Vagina (tissue), 2 donors: ENCODE measurements at places on chromosomes 3 and 15. TPM values are rescaled to one million over a fixed set of nuclear protein-coding genes. Genes with fewer than 3 reads are reported as not detected.

DNA sequence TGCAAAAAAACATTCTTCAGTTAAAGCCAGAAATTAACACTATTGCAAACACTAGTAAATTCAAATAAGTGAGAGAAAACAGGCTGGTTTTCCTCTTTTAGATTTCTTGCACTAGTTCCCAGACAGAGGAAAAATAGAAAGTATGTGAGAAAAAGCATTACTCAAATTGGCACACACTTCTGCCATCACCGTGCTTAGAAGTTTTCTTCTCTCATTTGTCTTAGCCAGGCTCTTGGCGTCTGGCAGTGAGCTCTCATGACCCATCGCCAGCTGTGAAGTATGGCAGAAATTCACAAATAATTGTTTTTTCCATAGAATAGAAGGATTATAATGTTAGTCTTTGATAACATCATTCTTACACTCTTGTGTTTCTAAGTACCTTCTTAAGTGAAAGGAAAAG lies 515.9 kb downstream of the GBE1 start:
- H3K36me3 ChIP-seq, result no peaks in the 10 kb centered on the region
- peaks cover 8% of the 10 kb centered on the region for H3K4me1 ChIP-seq
- no peaks in the 10 kb centered on the region for H3K27me3 ChIP-seq
- no peak for DNase-seq
- no peak overlapping the region for H3K27ac ChIP-seq

IL17RC gene
- total RNA-seq, result 66.3 TPM

DNA sequence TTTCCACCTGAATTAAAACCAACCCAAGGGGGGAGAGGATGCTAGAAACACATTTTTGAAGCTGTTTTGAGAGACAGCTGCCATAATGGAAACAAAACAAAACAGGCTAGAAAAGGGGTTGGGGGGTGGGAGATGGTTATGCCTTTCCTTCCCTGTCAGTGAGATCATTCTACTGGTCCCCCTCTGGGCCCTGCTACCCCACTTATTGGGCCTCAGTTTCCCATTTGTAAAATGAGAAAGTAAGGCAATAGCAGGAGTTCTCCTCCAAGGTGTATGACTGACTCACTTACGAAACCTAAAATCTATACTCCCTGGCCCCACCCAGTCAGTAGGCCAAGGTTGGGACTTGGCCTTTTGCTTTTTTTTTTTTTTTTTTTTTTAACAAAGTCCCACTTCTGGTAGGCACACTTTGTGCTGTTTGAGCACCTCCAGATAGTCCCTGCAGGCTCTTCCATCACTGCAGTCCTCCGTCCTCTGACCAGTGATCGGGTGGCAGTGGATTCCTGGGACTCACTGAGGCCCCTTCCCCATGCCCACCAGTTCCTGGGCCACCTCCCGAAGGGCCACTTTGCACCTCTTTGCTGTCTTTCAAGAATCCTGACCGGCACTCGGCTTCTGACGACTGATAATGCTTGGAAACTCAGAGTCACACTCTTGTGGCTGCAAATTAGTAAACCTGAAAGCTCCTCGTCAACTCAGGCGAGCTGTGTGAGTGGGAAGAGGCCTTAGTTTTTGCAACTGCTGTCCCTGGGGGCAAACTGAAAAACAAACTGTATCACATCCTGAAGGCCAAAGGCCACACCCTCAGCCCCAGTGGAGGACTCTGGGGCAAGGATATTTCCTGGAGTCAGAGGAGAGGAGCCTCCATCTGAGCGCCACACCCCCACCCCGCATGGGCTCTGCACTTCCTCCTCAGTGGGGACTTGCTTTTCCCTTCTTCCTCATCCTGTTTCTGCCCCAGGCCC lies 6.7 kb upstream of the PSTPIP1 start:
- no peak for DNase-seq
- no peaks in the 10 kb centered on the region for H3K4me1 ChIP-seq
- no peaks in the 10 kb centered on the region for H3K36me3 ChIP-seq
- no peak overlapping the region for H3K27ac ChIP-seq
- H3K27me3 ChIP-seq, result no peaks in the 10 kb centered on the region

PRR20G gene
- total RNA-seq, result not detected

GRCh38 chr15:70459312-70459711 lies 304.0 kb downstream of the UACA start:
- H3K4me1 ChIP-seq, result no peaks in the 10 kb centered on the region
- no peak overlapping the region for H3K27ac ChIP-seq
- no peaks in the 10 kb centered on the region for H3K27me3 ChIP-seq
- no peak for DNase-seq

IQCF5 gene
- not detected for total RNA-seq
